Stimulated activated CD4-positive, alpha-beta T cell treated with anti-CD3 and anti-CD28 coated beads, Interleukin-4, amount 100 ng/mL, for 1 hour (primary cell): ENCODE measurements at places on chromosomes 4 and X.

DNA sequence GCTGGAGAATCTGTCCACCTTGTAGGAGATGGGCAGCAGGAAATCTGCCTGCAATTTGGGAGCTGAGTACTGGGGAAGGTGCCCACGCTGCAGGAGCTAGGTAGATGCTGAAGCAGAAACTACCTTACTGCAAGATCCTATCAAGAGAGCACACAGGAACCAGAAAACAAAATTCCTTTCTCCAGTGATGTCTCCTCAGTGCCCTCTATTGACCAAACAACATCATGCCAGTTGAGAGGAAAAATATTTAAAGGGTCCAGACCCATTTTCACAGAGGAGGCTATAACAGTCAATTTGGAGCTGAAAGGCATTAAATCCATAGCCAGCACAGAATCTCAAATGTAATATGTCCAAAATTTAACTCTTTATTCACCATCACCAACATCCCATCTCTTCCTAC is 406.8 kb downstream of the SLITRK2 start:
- DNase-seq: no peak

DNA sequence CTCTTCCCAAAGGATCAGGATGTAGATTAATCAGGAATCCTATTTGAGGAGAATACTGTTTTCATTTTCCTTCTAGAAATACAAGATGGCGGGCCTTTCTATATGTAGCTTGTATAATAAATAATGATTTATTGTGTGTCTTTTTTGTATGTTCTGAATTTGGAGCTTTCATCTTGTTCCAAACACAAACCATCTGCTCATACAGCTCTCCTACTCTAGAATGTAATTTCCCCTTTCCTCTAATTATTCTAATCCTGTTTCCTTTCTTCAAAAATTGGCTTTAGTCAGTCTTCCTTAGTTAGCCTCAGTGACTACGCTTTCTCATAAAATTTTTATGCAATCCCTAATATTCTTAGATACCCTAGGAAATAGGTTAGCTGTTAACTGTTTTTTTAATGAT is 422.2 kb downstream of the INPP4B start:
- DNase-seq: no peak

- DNase-seq: no peak
Observed at GRCh38 chr4:153939570-153939969, 150.7 kb upstream of the SFRP2 start.

DNA sequence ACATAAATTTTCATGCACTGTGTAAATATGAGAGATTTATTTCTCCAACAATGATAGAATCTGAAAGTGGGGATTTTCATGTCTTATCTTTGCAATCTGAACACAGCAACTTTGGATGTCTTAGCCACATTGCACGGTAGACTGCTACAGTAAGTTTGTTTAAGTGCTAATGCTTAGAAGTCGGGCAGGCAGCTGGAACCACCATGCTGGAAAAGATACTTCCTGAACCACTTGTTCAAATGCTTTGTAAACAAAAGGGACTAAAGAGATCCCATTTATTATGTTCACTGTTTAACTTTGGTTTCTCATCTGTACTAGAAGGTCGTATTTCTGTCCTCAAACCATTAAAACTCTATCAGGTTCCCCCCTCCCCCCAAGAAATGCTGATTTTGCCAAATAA is 555.9 kb upstream of the DIPK2B start:
- DNase-seq: no peak

DNA sequence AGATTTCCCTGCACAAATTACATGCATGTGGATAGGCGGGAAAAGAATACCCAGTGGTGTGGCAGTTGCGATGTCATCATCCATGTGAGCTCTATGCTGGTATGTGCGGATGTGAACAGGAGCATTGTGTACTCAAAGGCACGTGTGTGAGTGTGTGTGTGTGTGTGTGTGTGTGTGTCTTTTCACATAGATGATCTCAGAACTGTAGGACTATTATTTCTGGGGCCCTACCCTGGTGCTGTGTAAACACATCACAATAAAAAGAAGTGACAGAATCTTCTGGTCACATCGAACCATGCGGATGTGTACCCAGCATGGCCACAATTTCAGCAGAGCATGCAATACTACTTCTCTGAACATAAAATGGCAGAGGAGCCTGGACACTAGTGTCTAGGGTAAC is 624.8 kb downstream of the MID1IP1 start:
- DNase-seq: no peak

DNA sequence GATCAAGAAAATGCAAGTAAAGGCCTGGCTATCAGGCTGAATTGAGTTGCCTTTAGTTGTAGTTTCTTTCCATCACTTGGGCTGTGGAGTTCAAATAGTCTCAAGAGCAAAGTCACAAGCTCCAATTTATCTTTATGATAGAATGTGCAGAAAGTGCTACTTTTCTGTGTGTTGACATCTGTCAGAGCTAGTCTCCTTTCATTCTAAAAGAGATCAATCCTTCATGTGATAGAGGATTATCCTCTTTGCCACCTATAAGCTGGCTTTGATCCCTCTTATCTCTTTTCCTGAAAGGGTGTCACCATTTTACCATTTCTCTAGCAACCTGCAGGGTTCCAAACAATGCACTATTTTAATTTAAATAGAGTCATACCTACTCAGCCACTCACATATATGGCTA is 224.9 kb downstream of the TEX13A start:
- no peak for DNase-seq

DNA sequence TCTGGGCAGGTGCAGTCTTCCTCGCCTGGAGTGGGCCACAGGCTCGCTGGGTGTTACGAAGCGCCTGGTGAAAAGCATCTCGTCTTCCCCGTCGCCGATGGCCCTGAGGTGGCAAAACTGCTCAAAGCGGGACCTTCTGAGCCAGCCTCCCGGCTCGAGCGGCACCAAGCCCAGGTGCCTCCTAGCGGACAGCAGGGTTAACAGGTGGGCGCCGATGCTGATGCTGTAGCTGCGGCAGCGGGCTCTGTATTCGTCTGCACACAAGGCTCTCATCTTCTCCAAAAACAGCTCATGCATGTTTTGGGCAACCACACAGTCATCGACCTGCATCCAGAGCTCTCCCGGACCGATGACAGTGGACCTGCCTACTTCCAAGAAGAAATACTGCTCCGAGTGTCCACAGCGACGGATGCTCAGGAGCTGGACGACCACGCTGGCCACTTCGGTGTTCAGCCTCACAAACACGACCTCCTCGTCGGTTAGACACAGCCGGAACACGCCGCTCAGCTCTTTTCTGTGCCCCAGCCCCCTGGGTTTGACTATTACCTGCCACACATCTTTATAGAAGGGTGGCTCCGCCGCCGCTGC is 1.2 kb downstream of the IRS4 start:
- DNase-seq: no peak

- DNase-seq: no peak
Observed at GRCh38 chr4:5222951-5223350, 171.7 kb downstream of the STK32B start.

DNA sequence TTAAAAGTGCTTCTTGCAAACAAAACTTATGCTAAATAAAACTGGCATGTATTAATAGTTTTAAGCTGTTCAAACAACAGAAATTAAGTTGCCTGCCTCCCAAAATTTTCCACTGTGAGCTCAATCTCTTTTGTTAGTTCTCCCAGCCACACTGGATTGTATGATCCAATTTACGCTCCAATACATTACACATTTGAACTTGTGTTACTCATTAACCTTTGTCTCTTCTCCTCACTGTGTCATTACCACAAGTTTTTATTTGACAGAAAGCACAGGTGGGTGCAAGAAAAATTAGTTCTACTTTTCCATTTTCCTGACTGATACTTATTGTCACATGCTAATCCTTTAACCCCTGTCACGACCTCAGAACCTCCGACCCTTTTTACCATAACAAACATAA is 55.5 kb downstream of the SHISA3 start:
- no peak for DNase-seq

DNA sequence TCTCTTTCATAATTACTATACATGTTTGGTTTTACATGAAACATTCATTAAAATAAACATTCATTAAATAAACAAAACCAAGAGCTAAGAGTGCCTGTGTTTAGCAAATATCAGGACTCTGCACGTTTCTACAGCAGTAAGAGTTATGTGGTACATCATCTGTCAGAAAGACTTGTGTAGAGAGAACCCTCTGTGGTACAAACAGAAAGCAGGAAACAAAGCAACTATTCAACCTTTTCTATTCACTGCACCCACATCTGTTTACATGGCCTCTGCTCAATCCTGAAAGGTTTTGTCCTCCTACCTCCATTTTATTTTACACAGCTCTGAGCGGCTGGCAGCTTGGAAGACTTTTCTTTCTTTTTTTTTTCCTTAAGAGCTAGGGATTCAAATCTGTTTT is 90.7 kb upstream of the PCDH18 start:
- no peak for DNase-seq

- DNase-seq: no peak
Observed at GRCh38 chr4:152700151-152700550, 20.4 kb upstream of the TMEM154 start.

- DNase-seq: no peak
Observed at GRCh38 chr4:184812651-184813181, 13.1 kb downstream of the ACSL1 start.

DNA sequence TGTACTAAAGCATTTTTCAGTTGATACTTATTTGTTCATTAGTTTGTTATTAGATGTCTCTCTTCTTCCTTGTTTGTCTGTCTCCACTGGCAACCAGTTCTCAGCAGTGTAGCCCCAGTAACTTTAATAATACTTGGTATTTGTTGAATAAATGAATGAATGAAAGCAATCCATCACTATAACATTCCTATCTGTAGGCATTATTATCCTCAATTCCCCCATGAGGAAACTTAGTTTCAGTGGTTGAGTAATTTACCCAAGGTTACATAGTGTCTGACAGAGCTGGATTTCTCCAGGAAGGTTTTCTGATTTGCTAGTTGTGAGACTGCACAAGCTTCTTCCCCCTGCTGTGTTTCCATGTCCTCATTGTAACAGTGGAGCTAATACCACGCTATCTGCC is 27.8 kb upstream of the MAOB start:
- no peak for DNase-seq

DNA sequence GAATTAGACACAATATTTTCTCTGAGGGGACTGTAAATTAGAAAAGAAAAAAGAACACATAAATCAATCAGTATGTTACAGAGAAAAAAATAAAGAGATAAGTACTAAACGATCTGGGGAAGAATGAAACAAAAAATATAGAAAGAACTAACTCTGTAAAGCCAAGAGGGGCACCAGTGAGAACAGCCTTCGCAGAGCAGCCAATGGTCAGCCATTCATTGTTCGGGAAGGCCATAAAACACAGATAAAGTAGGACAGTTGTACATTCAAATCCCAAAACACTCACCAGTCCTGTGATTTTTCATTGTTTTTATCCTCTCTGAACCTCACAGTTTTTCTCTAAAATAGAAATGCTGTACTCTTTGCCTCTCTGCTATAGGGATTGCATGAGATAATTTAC is 127.9 kb downstream of the NEK1 start:
- DNase-seq: no peak

DNA sequence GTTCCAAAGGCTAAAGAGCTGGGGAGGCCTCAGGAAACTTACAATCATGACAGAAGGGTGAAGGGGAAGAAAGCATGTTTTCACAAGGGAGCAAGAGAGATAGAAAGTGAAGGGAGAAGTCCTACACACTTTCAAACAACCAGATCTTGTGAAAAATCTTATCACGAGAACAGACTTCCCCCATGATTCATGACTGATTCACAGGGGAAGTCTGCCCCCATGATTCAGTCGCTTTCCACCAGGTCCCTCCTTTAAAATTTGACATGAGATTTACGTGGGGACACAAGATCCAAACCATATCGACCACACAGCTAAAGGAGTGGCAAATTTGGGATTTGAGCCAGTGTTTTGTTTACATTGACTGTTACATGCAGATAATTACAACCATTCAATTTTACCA is 971.1 kb upstream of the HS3ST1 start:
- no peak for DNase-seq

DNA sequence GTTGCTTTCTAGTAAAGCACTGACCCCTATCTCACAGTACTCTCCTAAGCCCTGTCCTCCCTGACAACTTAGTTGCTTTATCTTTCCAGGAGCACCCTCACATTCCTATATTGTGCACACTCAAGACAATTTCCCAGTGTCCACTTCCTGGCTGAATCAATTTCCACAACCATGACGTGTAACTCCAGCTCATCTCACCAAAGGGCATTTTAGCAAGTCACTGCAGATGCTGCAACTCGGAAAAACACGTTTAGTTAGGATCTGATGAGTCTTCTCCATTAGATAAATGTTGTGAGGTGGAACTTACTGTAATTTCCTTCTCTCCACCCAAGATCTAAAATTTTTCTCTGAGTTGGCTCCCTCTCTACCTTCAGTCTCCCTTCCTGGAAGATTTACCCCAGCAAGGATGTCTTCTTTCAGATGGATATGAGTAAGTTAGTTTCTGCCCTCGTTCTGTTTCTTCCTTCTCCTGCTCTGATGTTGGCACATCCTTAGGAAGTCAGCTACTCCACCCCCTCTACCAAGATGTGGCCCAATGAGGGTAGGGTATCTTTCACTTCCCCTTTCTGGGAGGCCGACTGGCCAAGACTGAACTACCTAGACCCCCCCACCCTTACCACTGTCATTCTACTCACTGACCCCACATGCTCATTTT is 28.8 kb upstream of the IL13RA1 start:
- no peak for DNase-seq

DNA sequence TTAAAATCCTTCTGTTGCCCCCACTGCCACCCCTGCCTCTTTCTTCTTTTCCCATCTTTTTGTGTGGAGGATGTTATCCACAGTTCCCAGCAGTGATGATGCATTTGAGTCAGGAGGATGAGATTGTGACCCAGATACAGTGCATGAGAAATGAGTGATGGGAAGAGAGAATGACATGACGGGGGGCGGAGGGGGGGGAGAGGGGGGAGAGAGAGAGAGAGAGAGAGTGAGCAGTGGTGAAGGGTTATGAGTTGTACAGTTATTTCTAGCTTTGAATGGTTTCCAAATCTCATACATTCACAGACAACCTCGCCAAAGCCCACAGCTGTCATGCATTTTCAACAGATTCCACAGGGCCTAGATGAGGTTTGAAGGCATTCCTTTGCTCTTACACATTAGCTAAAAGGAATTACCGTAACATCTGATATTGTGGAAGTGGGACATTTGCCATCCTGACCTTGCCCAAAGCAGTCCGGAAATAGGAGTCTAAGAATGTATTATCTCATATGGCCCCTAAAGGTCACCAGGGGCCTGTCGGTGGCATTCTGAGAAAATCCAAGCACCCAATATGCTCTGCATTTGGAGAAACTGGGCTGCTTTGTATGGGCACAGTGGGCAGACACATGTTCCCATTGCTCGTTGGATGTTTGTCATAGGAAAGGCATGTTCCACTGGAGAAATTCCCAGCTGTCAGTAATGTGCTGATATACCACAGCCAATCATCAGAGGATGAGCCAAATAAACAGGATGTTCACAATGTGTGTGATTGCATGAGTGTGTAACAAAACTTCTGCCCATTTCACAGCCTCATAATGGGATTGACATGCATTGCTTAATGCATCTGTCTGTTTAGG is 435.8 kb downstream of the SPRY1 start:
- no peak for DNase-seq
